ENCODE measurements at places on chromosomes 16 and 17.

DNA sequence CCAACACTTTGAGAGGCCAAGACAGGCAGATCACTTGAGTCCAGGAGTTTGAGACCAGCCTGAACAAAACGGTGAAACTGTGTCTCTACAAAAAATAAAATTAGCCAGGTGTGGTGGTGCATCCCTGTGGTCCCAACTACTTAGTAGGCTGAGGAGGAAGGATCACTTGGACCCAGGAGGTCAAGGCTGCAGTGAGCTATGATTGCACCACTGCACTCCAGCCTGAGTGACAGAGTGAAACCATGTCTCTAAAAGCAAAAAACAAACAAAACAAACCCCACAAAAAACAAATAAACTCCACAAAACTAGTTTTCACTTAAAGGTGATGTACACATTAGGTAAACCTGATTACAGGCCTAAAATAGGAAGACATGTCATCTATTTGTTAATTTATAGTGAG lies 40.3 kb downstream of the MARVELD3 start:
- DNase-seq, result no peak

DNA sequence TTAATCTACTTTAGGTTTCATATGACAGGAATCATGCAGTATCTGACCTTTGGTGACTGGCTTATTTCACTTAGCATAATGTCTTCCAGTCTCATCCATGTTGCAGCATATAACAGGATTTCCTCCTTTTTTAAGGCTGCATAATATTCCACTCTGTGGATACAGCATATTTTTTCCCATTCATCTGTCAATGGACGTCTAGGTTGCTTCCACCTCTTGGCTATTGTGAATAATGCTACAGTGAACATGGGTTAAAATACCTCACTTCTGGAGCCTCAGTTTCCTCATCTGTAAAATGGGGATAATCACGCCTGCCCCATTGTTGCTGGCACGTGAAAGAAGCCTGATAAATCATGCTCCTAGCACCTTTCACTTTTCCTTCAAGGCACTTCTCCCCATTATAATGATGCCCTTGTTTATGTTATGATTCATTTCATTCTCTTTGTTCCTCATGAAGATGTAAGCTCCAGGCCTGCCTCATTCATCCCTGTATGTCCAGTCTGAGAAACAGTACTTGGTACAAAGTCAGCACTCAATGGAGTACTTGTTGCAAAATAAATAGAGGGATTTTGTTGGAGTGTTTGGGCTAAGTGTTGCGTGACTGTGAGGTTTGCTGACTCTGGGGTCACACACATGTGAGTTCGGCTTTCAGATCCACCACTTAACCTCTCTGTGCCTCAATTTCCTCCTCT lies 59.6 kb downstream of the ABAT start:
- no peak for DNase-seq

DNA sequence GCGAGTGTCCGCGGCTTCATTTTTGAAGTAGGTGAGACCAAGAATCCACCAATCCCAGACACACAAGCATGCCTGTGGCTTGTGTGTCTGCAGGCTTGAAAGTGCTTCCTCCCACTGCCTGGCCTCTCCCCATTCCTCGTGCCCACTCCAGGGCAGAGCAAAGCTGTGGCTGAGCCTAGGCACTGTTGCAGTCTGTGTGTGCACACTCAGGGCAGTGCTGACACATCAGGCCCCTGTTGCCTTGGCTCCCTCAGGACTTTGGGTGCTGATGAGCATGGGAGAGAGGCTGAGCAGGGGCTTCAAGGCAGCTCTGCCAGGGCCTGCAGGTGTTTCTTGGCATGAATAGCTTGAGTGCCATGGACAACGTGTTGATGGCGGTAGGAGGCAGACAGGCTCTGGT lies 776.7 kb downstream of the CDH11 start:
- no peak for DNase-seq

DNA sequence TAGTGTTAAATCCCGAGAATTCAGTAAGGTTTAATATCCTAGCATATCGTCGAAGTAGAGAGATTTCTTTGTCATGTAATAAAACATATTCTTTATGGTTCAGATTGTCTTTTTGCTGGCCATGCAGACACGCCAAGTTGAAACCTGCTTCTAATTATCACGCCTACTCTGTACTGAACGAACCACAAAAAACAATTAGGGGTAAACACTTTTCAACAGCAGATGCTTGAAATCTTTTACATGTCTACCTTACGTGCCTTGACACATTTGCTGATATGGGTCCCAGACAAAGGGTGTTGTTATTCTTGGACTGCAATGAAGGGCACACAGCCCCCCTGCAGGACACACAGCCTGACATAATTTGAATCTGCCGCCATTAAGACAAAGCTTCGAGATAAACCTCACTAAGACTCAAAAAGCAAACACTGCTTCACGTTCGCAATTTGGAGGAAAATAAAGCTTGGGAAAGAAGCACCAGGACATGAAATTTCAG lies 13.3 kb downstream of the WIPI1 start:
- no peak for DNase-seq

DNA sequence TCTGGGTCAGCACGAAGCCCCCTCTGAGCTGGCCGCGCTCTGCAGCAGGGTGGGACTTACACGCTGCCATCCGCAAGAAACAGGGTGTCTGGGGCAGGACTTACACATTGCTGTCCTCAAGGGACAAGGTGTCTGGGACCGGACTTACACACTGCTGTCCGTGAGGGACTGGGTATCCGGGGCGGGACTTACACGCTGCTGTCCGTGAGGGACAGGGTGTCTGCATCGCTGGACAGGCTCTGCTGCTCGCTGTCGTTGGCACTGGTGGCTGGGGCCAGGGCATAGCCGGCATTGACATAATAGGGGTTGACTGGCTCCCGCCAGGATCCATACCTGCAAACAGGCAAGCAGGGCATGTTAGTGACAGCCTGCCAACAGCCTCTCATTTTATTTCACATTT lies 31.4 kb downstream of the PDIA2 start:
- no peak for DNase-seq

DNA sequence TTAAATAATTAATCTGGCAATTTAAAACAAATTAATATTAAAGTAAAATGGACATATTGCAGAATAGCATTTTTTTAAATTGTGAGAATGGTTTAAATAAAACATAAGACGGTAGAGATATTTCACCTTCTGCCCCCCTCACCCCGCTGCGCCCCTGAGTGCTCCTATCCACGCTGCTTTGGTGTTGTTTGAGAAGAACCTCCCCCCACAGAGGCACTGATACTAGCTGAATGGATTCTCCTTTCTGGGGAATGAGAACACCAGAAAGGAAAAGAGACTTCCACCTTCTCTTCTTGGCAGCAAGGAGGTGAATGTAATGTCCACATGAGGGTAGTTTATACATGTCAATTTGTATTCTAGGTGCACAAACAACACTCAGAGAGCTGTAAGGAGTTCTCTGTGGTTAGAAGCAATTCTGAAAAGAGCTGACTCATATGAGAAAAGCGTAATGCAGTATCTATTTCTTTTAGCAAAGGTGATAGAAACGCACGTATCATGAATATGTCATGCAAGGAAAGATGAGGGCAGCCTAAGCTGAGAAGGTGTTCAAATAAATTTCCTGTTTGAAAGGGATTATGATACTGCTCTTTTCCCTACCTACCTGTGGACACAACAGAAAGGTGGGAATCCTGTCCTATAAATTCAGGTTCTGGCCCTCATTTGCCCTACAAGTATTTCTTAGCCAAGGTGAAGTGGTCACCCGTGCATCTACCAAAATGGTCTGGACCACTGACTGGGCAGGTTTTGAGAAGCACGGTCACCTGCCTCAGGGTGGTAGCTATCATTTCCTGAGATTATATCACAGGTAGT lies 126.9 kb downstream of the PARN start:
- no peak for DNase-seq

GRCh38 chr17:9322326-9322725 lies 253.3 kb downstream of the STX8 start:
- DNase-seq, result no peak

- no peak for DNase-seq
Measured at GRCh38 chr17:61174310-61174709, 225.3 kb upstream of the TBX2 start.

DNA sequence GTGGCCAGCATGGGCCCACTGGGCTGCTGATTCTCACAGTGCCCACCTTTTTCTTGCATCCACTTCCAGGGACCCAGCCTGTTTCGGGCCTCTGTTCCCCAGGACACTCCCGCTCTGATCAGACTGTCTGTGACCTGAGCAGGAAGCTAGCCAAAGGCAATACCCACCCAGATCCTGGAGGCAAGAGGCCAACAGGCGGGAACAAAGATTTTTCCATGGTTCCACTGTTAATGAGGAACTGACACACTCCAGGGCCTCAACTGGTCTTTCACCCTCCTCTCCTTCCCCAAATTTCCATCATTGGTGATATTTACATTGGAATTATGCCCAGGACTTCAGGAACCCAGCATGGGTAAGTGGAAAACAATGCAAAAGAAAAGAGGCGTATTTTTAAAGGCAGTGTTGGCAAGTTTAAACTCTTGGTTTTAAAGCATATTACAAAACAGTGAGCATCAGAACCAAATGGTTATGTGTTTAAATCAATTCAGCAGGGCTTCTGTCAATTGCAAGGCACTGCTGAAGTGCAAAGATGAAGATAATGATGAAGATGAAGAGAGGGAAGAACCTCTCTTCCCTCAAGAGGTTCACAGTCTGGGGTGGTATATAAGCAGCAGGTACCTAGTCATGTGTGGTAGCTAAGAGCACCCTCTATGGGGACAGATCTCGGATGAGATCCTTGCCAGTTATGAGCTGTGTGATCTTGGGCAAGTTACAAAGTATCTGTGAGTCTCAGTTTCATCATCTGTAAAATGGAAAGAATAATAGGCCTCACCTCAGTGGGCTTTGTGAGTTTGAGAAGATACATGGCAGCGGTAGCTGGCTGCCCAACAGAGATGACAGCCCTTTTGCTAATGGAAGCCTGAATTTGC lies 14.4 kb upstream of the ATP2A3 start:
- DNase-seq, result no peak

DNA sequence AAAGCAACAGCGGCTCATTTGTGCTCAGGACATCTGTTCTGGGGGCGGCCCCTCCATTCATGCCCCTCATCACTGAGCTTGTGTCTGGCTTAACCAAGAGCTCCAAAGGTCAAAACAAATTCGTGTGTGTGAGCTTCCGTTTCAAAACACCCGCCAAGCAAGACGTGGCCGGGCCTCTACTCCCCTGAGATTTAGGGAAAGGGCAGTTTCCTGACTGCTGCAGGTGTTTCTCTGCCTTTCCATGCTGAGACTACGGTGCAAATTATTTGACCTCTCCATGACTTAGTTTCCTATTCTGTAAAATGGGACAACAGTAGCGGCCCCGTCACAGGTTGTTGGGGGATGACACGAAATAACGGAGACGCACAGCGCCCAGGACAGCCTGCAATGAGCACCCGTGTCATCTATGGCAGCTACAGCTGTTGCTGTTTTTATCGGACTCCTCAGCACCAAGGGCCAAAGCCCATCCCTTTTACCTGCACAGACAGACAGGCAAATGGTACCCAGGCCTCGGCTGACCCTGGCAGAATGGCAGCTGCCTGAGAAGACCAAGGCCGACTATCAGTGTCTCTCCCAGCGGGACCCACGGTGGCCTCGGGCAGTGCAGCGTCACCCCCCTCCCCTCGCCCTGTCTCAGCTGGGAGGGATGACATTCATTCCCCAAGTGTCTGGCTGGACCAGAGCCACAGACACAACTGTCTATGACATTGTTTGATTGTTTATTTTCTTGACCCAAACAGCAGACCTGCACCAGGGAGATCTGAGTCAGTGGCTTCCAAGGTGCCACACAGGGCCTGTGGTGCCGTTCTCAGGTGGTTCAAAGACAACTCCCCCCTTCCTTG lies 50.7 kb upstream of the DOC2B start:
- peak; percentile 12 for DNase-seq

DNA sequence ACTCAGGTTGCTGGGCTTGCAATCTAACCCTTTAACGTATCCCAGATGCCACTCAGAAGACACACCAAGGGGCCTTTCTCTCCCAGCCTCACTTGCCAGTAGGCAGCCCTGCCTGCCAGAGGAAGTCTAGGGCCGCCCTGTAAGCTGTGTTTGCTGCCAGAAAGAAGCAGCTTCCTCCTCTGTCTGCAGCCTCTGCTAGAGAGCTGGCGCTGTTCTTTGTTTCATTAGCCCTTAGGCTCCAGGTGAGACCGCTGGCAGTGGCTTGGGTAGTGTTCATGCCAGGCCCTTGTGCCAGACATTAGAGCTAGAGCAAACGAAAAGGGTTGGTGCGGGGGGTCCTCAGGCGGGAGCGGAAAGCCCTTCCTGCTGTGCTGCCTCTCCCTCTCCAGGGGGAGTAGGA lies 8.9 kb downstream of the CTRL start:
- no peak for DNase-seq

- no peak for DNase-seq
Measured at GRCh38 chr17:66467766-66468165, 165.4 kb downstream of the PRKCA start.

DNA sequence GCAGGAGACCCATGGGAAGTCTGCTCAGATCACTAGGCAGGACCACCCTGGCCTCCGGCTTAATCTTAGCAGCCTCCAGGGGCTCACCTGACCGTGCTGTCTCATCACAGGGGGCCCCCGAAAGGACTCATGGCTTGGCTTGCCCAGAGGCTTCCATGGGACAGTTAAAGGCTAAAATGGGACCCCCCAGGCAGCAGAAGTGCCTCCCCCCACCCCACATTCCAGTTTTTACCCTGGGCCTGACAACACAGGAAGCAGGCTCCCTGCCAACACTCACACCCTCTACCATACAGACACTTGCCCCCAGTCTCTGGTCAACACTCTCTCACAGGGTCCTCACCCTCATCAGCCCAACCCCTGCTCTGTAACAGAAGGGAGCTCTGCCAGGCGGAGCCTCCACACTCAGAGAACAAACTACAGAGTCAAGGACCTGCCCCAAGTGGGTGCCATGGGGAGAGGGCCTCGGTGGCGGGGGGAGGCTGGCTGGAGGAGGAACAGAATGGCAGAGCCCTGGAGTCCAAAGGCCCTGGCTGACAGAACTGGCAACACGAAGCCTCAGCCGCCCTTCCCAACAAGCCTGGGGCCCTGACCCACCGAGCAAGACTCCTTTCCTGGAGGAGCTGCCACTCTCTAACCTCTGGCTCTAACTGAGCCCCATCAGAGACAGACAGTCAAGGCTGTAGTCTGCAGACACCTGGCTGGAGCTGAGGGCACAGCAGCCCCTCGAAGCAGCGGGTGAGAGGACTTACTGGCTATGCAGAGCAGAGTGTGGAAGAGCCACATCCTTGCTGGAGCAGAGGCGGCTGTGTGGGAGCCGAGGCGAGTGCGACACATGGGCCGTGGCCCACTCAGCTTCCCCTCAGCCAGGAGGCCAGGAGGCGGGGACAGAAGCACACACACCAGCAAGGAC lies at the start of gene ITGAE:
TSS of gene ITGAE (minus strand) at position 827 of the 910 bp plus-strand sequence. CDS start at position 783, 44 bp downstream.
- peak; percentile 30 for DNase-seq

- no peak for DNase-seq
Measured at GRCh38 chr16:74046524-74046923, 250.1 kb upstream of the PSMD7 start.

Data from activated CD8-positive, alpha-beta memory T cell treated with anti-CD3 and anti-CD28 coated beads, Interleukin-2, amount 50 U/mL, for 4 hours (primary cell).